Activated CD4-positive, alpha-beta memory T cell treated with anti-CD3 and anti-CD28 coated beads for 36 hours (primary cell): ENCODE measurements at places on chromosomes 5 and 9.

GRCh38 chr5:39598661-39599248, 174.0 kb upstream of the DAB2 start:
- DNase-seq = no peak

DNA sequence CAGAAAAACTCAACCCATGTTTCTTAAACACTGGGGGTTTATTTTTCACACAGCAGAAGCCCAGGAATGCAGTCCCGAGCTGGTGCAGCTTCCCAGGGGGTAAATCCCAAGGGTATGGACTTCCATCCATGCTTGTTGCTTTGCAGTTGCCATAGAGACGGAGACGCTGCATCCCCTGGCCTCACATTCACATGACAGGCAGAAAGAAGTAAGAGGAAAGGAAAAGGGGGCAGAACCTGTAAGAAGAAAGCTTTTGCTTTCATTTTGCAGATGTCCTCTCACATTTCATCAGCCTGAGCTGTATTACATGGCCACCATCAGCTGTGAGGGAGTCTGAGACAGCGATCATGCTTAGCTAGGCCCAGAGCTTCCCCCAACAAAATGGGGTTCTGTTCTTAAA, 321.0 kb downstream of the AGTPBP1 start:
- DNase-seq = no peak

DNA sequence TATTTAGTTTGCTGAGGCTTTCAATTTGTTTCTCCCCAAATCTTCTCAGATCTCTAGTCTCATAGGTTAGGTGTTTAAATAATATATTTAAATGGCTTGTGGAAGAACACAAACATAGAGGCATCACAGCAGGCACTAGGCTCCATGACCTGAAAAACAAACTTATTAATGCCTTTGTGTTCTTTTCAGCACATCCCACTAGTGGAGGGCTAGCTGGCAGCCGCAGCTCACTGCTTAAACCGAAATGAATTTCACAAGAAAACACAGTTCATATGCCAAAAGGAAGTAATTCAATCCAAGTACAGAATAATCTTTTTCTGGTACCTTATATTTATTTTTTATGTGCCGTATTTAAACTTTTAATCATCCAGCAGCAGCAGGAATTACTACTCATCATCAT, 382.5 kb downstream of the PLK2 start:
- no peak for DNase-seq

DNA sequence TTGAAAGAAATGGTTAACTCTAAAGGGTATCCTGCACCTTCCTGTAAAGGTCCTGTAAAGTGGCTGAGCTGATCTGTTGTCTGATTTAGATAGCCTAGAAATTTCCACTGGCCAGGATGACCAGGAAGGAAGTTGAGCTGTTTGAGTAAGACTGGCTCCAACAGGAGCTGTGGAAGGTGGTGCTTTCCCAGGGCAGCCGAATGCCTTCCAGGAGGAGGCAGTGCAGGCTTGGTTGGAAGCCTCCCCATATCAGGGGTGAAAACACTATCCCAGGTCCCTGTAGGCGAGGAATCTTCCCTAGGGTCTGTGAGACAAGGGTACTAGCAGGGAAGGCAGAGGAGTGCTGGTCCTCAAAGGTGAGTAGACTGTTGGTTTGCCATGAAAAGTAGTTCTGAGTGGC, 98.4 kb downstream of the LIX1 start:
- DNase-seq = no peak

- DNase-seq = no peak
These were observed 99.6 kb downstream of the NMUR2 start for GRCh38 chr5:152305525-152305924.

DNA sequence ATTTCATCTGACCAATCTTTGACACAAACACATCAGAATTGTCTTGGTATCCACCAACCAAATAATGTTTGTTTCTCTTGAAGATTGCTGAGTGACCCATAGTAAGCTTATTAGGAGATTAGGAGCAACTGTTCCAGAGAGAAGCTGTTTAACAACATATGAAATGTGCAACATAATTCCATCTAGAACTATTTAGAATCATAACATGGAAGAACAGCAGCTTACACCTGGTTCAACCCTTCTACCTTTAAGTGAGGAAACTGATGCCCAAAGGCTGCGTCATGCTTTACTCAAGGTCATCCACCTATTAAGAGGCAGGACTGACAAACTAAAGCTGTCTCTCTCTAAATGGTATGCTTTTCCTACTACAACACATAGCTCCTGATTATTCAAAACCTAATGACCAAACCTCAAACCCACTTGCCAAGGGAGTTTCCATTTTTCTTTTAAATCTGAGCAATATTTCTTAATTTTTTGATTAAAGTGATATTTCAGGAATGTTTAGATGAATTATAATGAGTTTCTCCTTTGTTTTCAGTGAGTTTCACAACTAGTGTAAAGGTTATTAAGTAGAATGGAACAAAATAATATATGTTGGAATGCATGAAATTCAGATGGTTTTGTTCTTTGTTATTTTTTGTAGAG, 545.9 kb downstream of the RAB3C start:
- DNase-seq = no peak

- no peak for DNase-seq
These were observed 28.4 kb downstream of the RASEF start for GRCh38 chr9:83034587-83034986.

- no peak for DNase-seq
These were observed 8.3 kb downstream of the FABP6 start for GRCh38 chr5:160237571-160238093.

DNA sequence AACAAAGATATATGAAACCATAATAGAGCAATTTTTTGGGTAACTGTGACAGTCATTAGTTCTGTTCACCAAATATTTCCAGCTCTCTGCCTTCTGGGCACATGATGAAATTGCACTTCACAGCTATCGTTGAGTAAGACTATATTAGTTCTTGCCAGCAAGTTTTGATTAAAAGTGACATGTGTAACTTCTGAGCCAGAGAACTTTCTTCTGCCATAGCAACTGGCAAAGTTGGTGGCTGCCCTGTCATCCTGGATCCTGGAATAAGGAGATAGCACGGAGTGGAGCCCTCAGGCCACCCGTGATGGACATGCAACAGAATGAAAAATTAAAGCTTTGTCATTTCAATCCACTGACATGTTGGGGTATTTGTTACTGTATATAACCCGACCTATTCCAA, 194.4 kb upstream of the VCAN start:
- no peak for DNase-seq

GRCh38 chr9:126880947-126881332, 20.5 kb downstream of the ZBTB34 start:
- DNase-seq = no peak

DNA sequence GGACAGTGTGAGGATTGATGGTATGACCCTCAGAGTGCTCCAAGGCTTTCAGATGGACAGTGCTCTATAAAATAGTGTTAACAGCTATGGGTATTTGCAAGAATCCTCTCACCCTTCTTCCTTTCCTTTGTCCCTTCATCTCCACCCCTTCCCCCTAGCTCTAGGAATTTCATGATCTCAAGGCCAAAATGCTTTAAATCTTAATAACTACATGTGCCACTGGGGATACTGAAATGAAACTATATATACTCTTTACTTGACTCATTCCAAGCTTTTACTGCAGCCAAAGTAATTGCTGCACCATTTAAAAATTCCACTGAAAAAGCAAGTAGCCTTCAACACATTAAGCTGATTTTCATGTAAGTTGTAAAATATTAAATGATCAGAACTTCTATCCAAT, 361.6 kb upstream of the SLC30A5 start:
- DNase-seq = no peak

DNA sequence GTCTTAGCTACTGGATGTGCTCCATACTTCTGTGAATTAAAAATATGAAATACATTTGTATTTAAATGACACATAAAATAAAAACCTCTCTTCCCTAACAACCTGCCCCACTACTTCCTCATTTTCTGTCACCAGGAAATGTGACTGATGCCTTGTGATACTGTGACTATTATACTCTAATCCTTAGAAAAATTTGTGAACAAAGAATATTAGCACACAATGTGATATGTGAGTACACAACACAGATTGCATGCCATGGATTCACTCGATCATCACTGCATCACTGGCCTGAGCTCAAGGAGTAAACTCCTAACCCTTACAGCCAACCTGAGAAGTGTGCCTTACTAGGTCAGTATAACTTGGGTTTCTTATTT, 281.0 kb downstream of the EFNA5 start:
- no peak for DNase-seq

DNA sequence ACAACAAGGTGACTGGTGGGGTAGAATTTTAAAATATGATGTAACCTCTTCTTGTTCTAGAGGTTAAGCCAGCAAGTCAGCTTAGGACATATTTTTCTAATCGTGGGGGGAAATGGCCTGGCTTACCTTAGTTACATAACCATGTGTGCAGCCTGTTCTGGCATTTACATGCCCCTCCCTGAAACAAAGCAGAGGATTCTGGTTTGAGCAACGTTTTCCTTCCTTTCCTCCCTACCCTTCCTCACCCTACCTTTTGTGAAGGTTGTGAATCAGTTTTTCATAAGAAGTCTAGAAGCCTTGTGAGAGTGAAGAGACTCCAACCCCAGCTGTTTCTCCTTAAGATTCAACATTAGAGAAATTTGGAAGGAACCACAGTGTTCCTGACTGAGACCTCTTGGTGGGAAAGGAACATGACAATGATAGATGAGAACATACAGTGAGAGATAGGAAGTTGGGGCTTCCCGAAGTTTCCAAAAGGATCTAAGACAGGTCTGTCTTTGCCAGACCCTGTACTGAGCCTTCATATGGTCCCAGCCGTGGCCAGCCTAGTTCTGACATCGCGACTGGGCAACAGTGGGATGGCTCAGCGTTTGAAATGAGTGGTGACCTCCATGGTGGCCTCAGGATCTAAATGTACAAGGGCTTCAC, 365.2 kb downstream of the SPATA31D1 start:
- no peak for DNase-seq

DNA sequence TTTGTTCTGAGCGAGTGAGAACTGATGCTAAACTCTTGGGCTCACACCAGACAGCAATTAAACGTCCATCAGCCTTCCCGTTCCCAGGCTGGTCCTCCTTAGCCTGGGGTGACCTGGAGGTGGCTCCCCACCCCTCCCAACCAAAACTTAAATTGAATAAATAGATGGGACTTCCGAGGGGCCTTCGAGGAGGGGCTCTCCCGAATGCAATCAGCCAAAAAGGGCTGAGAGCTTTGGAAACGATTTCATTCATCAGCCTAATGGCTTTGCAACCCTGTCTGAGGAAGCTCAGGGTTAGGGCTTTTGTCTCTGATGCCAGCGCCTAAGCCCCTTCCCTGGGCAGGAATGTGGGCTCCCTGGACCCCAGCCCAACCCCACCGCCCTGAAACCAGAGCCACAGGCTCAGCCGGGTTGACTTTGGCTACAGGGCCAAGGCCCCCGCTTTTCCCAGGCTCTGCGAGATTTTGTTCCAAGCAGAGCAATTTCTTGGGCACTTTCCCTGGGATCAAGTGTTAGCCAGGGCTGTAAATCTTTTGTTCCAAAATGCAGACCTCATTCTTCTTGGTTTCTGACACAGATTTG, 29.2 kb downstream of the LHX3 start:
- no peak for DNase-seq

- no peak for DNase-seq
These were observed 68.1 kb upstream of the RNF130 start for GRCh38 chr5:180139731-180140055.

DNA sequence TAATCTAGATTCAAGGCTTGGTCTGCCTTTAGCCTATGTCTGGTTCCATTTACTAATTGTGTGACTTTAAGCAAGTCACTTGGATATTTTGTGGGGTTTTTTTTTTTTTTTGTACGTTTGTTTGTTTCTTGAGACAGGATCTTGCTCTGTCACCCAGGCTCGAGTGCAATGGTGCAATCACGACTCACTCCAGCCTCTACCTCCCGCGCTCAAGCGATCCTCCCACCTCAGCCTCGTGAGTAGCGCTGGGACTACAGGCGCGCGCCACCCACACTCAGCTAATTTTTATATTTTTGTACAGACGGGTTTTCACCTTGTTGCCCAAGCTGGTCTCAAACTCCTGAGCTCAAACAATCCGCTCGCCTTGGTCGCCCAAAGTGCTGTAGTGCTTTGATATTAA, 1.1 kb upstream of the PFDN1 start:
- peak; percentile 23 for DNase-seq

GRCh38 chr5:153623124-153623523, 132.7 kb downstream of the GRIA1 start:
- no peak for DNase-seq

DNA sequence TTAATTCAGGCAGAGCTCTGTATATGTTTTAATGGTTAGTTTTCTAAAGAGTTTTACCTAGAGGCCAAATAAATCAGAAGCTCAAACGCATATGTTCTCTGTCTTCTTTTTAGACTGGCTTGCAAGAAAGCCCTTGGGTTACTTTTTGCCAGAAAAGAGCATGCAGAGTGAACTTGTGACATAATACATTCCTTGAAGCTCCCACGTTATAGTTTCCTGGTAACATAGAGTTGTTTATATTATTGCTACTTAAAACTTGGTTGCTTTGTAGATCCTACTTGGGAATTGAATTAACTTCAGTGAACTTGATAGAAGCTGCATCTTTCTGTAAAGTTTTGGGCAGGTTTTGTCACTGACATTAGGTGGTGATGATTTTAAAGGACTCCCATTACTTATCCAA, 102.9 kb downstream of the C9orf152 start:
- no peak for DNase-seq

GRCh38 chr9:98208635-98209034, 16.2 kb upstream of the CORO2A start:
- DNase-seq = no peak

DNA sequence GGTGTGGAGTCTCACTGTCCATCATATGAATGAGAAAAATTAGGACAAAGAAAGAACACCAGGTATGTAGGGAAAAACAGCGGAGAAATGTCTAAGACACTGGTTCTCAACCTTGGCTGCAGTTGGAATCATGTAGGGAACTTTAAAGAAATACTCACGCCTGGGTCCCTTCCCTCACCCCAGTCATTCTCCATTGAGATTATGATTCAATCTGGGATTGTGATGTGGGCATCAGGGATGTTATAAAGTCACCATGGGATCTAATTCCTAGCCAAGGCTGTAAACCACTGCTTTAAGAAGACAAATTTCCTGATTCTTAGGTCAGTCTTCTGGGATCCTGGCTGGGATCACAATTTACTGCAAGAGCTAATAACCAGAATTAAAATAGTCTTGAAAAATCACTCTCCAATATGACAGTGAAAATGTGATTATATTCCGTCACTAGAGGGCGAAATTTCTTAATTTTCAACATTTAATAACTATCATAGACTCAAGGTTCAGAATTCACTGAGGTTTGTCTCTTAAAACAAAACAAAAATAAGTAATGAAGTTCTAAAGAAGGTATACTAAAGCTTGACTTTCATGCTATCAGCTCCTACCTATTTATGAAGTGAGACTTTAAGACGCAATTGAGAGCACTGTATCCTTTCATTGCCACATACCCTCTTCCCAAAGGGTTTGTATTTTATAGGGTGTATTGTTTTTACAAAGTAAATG, 60.5 kb downstream of the GLDC start:
- DNase-seq = no peak

DNA sequence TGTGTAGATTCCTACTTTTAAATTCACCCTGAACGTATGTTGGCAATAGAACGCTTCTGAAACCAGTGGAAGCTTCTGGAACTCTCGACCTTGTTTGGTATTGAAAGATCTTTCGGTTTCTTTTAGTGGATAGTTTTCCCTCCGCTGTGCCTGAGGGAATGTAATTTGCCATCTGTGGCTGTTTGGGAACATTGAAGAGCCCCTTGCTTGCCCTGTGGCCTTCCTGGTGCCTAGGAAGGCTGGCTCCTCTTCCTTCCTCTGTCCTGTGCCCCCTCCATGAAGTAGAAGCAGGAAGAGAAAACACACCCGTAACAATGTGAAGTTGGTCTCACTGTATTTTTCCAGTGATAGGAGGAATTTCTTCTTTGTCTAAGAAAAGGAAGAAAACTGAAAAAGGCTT, 274.3 kb downstream of the AOPEP start:
- DNase-seq = no peak
